LoVo (cell line): ENCODE measurements at places on chromosomes 6 and 20.

DNA sequence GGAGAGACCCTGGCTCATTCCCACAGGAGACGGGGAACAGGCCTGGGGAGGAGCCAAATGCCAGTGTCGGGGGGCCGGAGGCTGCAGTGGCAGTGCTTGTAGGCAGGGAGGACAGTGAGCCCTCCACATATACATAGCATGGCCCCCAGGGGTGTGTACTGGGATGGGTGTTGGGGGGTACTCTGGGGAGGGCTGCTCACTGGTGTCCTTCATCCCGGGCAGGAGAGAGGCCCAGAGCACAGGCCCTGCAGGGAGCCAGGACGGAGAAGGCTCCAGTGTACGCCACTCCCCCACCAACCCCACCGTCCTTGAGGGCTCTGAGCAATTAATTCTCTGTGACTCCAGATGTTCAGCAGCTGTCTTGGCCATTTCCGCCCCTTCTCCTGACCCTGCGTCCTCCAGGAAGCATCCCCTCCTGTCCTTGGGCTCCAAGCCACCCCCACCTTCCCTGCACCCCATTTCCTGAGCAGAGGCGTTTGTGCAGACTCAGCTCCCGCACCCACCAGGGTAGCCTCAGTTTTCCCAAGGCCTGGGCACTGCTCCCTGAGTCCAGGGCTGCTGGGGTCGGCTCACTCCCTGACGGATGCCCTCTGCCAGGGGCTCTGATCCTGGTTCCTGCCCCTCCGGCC, 3.4 kb upstream of the ABHD16B start:
- DNase-seq, result no peak

GRCh38 chr20:58131151-58131550, 97.3 kb downstream of the ANKRD60 start:
- DNase-seq, result no peak

DNA sequence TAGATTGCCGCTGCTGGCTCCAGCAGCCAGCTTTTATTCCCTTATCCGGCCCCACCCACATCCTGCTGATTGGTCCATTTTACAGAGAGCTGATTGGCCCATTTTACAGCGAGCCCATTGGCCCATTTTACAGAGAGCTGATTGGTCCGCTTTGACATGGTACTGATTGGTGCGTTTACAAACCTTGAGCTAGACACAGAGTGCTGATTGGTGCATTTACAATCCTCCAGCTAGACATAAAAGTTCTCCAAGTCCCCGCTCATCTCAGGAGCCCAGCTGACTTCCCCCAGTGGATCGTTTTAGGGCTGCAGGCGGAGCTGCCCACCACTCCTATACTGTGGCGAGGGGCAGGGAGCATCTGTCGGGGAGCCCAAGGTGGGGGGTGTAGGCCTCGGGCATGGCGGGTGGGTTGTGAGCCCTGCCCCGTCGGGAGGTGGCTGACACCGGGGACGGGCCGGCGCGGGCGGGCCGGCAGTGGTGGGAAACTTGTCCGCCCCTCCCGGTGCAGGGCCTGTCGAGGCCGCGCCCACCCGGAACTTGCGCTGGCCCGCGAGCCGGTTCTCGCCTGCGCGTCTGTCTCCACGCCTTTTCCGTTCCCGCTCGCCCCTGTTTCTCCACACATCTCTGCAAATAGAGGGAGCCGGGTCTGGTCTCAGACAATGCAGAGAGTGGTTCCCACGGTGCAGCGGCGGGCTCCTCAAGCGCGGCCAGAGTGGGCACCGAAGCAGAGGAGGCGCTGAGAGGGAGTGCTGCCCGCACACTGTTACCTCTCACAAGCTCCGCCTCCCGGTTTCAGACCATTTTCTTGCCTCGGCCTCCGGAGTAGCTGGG, 86.1 kb upstream of the STMND1 start:
- DNase-seq, result no peak

- no peak for DNase-seq
Measured at GRCh38 chr6:52512199-52512598, 64.7 kb downstream of the TRAM2 start.

DNA sequence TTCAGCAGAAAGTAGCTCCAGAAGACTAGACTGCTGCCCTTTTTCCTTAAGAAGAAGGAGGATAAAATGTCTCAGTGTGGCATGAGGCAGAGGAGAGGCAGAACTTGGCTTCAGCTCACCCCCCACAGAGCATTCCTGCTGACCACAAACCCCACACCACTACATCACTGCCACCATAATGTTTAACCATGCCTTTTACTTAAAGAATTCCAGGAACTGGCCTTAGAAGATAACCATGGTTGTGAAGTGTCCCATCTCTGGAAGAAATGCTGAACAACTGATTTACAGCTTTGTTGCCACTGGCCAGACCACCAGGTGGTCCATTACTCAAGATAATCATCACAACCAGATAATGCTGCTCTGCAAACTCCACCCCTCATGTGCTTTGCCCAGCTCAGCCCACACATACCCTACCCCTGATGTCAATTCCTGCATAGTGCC, 154.1 kb downstream of the CD24 start:
- DNase-seq, result peak; percentile 47

- peak; percentile 81 for DNase-seq
Measured at GRCh38 chr6:136964398-136964797, 42.3 kb downstream of the SLC35D3 start.

DNA sequence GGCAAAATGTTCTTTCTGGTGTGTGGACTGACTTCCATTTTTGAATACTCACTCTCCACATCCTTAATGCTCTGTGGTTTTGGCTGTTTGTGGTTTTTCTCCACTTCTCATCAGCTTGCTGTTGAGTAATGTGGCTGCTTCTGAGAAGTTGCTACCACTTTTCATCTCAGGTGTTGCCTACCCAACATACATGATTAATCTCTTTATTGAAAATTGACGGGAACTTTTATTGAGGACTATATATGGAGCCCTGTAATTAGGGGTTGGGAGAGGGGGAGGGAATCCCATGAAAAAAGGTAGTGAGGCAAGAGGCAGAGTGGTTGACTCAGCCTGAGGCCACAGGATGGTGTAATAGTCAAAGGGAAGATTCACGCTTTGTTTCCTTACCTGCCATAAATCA, 17.6 kb downstream of the IL22RA2 start:
- no peak for DNase-seq

DNA sequence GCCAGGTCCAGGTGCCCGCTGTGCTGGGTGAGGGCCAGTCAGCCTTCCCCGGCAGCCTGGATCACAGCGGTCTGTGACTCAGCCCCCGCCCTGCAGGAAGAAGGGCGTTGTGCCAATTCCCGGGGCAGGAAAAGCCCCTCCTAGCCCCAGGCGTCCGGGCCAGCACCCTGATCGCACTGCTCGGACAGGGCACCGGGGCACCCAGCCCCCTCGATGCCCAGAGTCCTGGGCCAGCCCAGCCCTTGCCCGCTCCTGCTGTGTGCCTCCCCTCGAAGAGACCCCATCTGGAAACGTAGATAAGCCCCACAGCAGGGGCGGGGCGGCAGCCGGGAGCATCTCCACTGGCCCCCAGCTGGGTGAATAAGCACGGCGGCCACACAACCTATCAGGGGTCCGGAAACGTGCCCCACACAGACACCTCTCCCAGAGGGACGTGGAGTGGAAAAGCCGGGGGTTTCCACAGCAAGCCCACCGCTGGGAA, 9.9 kb downstream of the LAMA5 start:
- DNase-seq, result no peak

- DNase-seq, result no peak
Measured at GRCh38 chr6:170085475-170086401, 205.1 kb downstream of the DLL1 start.

- DNase-seq, result no peak
Measured at GRCh38 chr6:161057103-161058091, 65.8 kb downstream of the MAP3K4 start.

DNA sequence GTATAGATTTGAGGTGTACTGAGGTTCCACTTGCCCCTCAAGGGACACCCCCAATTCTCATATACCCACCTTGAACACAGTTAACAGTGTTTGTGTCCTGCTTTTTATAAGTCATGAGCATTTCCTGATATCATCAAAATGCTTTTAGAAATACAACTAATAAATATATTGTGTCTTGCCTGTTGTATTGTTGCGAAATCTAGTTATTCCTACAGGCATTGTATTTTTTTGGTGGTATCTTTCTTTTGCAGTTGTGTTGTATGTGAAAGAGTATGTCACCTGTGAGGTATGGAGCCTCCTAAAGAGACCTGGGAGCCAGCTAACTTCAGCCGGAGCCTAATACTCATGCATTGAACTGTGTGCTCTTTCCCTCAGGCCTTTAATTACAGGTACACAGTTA, 40.7 kb downstream of the CDYL start:
- DNase-seq, result no peak

GRCh38 chr6:83838727-83839126, 14.4 kb upstream of the RIPPLY2 start:
- no peak for DNase-seq

GRCh38 chr20:22815603-22816315, 219.4 kb upstream of the SSTR4 start:
- no peak for DNase-seq

- DNase-seq, result no peak
Measured at GRCh38 chr6:4608361-4609115, 167.7 kb upstream of the CDYL start.

- no peak for DNase-seq
Measured at GRCh38 chr6:139395891-139396301, 21.4 kb upstream of the CITED2 start.

GRCh38 chr6:107820338-107821261, 3.5 kb downstream of the SCML4 start:
- peak; percentile 5 for DNase-seq

GRCh38 chr6:168649209-168649608, 208.2 kb downstream of the SMOC2 start:
- no peak for DNase-seq

GRCh38 chr20:35791821-35792220, 20.0 kb downstream of the PHF20 start:
- DNase-seq, result no peak

GRCh38 chr6:50116797-50117542, 67.2 kb upstream of the DEFB112 start:
- no peak for DNase-seq

GRCh38 chr6:37210313-37210968, 40.5 kb downstream of the PIM1 start:
- DNase-seq, result peak; percentile 81

GRCh38 chr6:139027620-139028182, 844 bp upstream of the ABRACL start:
- peak; percentile 38 for DNase-seq

- DNase-seq, result no peak
Measured at GRCh38 chr20:37413379-37413778, 67.4 kb downstream of the SRC start.

DNA sequence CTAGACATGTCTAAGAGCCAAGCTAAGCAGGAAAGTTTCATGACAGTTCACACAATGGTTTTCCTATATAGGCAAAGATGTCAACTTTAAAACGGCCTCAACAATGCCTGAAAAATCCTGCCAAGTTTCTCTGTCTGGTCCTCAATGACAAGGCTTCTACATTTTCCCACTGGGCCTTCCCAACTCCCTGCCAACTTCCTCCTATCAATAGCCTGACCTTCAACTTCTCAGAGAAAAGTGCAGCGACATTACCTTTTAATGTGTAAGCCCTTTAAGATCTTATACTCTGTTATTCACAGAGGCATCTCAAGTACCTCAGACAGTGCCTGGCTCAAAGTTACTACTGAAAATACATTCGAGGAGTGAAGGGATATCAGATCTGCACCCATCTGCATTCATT, 56.2 kb upstream of the BTBD3 start:
- DNase-seq, result no peak

- DNase-seq, result no peak
Measured at GRCh38 chr6:79878142-79878748, 69.1 kb downstream of the ELOVL4 start.
